ENCODE measurements at places on chromosomes 12 and 14.

DNA sequence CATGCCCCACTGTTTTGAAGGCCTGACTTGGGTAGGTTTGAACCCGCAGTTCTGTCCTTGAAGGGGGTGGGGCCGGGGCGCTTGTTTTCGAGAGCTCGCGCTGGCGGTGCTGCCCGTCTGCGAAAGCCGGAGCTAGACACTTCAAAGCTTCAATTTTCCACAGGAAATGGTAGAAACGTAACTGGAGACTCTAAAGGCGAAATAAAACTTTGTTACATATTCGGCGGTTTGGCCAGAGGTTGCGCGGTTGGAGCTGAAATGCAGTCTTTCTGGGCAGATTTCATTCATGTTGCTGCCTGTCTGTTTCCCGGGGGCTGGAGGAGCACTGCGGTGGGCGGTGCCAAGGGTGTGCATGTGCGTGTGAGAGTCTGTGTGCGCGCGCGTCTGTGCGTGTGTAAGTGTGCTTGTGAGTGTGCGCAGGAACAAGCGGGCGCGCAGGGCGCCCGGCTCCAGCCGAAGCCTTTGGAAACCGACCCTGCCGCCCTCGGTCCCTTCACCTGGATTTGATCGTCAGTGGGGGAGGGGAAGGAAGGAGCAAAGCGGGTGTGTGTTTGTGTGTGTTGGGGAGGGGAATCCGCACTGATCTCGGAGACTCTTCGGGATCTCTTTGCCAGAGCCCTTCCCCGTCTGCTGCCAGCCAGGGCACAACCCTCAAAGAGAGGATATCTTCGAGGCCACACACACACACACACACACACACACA, 227.7 kb upstream of the CRY1 start:
- DNase-seq: peak; percentile 61

GRCh38 chr14:76762411-76763095, 1.3 kb downstream of the VASH1 start:
- DNase-seq: no peak

GRCh38 chr14:103753774-103754173, 38.2 kb downstream of the ZFYVE21 start:
- DNase-seq: no peak

DNA sequence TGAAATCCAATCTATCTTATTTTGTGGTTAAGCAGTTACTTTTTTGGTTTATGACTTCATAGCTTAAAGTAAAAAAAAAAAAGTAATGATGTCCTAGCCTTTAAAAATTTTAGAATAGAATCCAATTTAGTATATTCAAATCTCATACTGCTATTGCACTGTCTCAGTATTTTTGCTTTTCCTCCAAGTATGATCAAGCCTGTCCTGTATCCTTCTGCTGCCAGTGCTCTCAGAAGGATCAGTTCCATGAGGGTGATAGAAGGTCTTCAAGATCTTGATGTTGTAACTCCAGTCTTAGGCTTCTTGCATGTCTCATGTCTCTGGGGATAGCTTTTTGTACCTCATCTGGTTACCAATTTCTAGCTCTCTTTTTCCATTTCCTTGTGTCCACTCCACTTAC, 324.2 kb upstream of the FAR2 start:
- no peak for DNase-seq

DNA sequence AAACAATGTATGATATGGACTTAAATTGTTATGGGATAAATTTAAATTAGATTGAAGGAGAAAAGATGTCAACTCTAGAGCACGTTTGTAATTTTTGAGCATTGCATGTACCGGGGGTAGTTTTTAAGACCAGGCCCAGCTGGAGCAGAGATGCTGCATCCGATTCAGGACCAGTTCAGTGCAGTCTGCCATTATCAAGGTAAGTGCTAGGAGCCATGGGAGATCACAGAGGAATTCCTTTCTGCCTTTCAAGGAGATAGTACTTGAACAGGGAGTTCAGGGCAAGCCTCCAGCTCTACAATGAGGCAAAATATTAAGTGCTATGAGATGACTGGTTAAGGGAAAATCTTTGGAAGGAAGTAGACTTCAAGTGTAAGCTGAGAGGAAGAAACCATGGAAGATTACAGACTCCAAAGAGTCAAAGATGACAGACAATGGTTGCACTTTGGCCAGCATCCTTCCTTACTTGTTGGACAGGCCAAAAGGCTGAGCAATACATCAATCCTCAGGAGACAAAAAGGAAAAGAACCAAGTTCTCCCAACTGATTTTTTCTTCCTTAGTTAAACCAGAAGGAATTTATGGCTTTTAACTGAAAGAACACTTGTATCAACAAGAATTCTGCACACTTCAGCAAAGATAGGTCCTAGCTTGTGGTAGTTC, 113.2 kb upstream of the HIF1A start:
- no peak for DNase-seq

- DNase-seq: no peak
Measured at GRCh38 chr14:60509438-60510253, 700 bp downstream of the SIX6 start.

- DNase-seq: no peak
Measured at GRCh38 chr14:59595071-59595470, 18.5 kb upstream of the CCDC175 start.

DNA sequence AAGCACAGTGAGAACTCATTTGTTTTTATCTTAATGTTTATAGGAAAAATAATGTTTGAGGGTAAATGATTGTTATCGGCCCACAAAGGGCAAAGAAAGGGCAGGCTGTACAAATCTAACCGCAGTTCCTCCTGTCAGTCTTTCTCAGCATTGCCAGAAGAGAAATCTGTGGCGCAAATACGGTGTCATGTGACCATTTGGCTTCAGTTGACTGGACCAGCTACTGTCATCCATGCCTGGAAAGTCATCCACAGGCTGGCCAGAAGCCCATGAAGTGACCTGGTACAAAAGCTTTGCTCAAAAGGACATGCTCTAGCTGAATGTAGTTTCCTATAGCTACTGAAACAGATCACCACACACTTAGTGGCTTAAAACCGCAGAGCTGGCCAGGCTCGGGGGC, 43.6 kb downstream of the HCAR2 start:
- DNase-seq: no peak

GRCh38 chr12:107912421-107913004, 138.0 kb downstream of the ASCL4 start:
- DNase-seq: peak; percentile 73

DNA sequence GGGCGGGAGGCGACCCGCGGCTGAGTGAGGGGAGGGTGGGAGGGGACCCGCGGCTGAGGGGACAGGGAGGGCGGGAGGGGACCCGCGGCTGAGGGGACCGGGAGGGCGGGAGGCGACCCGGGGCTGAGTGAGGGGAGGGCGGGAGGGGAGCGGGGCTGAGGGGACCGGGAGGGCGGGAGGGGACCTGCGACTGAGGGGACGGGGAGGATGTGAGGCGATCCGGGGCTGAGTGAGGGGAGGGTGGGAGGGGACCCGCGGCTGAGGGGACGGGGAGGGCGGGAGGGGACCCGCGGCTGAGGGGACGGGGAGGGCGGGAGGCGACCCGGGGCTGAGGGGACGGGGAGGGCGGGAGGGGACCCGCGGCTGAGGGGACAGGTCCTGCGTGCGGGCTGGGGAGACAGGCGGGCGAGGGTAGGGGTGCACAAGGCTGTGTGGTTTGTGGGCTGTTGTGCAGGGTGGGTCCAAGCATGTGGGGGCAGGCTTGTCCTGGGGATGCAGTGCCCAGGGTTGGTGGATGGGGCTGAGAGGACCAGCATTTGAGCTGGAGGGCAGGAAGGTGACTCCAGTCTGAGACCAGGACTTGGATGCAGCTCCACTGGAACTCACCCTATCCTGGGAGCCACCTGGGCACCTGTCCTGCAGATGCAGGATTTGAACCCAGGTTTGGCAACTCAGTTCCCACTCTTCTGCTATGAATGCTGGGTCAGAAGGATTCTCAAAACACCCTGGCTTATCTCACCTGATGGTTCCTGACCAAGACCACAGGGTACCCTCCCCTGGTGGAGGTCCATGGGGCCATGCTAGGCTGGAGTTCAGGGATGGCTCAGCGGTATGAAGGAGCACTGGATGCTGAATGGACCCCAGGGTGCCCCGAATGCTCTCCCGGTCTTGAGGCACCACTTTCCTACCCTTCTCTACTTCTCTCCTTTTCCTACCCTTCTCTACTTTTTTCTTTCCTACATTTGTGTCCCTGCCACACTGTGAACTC, 9.4 kb downstream of the PLD4 start:
- no peak for DNase-seq

DNA sequence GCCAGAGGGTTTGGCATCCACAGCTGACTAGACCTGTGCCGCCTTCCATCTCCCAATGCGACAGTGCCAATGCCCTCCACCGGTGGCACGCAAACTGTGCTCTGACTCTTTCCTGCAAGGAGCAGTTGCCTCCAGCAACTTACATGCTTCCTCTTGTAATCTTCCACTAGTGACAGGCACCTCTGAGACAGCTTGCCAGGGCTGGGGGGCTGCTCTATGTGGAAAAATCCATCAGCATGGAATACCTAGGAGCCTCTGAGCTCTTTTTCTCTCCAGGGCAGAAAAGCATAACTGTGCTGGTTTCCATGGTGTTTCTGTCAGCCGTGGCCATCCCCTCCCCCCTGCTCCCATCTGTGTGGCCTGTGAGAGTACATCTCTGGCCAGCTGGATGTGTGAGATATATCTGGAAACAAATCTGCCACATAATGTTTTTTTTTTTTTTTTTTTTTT, 110.6 kb downstream of the MYRFL start:
- no peak for DNase-seq

DNA sequence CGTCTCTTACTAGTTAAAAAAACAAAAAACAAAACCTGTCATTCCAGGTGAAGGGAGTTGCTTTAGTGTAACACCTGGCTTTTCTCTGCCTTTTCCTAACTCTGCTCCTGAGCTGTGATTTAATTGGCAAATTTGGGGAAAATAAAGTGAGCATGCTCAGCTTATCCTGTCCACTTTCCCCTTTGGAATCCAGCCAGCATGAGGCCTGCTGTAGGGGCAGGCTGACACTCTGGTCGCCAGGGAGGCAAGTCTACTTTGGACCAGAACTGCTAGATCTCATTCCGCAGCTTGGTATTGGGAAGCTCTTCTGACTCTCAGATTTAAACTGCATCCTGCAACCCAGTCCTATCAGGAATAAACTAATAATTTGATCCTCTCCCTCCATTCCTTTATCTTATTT, 30.1 kb downstream of the CDKN1B start:
- DNase-seq: no peak

DNA sequence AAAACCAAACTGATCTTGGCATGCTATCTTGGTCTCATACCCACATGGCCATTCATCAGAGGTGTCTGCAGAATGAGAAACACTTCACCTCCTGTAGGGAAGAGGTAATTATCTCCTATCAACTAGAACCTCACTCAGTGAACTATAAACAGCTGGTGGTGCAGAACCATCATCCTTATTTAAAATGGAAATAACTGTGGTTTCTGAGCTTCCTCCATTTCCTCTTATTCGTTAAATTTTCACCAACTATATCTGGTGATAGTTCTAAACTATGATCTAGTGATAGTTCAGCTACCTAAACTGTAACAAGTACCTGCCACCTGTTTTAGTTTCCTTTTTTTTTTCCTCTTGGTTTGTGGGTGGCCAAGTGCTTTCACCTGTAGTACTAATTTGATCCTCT, 218.5 kb downstream of the FUT8 start:
- no peak for DNase-seq

- DNase-seq: peak; percentile 9
Measured at GRCh38 chr14:97218691-97219430, 421.7 kb downstream of the VRK1 start.

GRCh38 chr14:100488057-100488456, 99.2 kb downstream of the BEGAIN start:
- DNase-seq: peak; percentile 9

Data from activated CD4-positive, alpha-beta T cell treated with anti-CD3 and anti-CD28 coated beads, Interleukin-2, Interleukin-4, amounts not matched to agents 100 ng/mL and 50 ng/mL, durations not matched to agents 16 hours and 8 hours (primary cell).